ENCODE measurements at places on chromosomes 7 and 10.

DNA sequence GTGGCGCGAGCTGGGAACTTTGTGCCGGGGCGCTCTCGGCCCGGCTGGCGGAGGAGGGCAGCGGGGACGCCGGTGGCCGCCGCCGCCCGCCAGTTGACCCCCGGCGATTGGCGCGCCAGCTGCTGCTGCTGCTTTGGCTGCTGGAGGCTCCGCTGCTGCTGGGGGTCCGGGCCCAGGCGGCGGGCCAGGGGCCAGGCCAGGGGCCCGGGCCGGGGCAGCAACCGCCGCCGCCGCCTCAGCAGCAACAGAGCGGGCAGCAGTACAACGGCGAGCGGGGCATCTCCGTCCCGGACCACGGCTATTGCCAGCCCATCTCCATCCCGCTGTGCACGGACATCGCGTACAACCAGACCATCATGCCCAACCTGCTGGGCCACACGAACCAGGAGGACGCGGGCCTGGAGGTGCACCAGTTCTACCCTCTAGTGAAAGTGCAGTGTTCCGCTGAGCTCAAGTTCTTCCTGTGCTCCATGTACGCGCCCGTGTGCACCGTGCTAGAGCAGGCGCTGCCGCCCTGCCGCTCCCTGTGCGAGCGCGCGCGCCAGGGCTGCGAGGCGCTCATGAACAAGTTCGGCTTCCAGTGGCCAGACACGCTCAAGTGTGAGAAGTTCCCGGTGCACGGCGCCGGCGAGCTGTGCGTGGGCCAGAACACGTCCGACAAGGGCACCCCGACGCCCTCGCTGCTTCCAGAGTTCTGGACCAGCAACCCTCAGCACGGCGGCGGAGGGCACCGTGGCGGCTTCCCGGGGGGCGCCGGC lies 870 bp downstream of the FZD1 start:
- peak; percentile 69 for DNase-seq

GRCh38 chr7:96219378-96220130 lies 102.3 kb downstream of the SLC25A13 start:
- no peak for DNase-seq

- DNase-seq: no peak
These were observed 70.0 kb upstream of the SMIM30 start for GRCh38 chr7:113188396-113188795.

- DNase-seq: no peak
These were observed 1083.6 kb upstream of the PHF14 start for GRCh38 chr7:9890092-9890491.

- peak; percentile 14 for DNase-seq
These were observed 110.7 kb downstream of the RALA start for GRCh38 chr7:39733881-39734632.

DNA sequence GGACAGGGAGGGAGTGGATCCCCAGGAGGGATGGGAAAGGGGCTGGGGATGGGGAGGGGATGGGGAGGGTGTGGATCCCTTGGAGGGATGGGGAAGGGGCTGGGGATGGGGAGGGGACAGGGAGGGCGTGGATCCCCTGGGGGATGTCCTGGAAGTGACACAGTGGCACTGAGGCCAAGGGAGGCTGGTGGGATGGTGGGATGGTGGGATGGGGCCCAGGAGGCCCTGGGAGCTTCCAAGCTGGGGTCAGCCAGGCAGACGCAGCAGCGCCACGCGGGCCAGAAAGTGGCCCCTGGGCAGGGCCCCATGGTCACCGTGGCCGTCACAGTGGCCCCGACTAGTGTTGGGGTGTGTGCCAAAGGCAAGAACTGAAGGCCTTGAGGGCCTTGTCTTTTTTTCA lies 67.8 kb downstream of the INPP5A start:
- DNase-seq: no peak

DNA sequence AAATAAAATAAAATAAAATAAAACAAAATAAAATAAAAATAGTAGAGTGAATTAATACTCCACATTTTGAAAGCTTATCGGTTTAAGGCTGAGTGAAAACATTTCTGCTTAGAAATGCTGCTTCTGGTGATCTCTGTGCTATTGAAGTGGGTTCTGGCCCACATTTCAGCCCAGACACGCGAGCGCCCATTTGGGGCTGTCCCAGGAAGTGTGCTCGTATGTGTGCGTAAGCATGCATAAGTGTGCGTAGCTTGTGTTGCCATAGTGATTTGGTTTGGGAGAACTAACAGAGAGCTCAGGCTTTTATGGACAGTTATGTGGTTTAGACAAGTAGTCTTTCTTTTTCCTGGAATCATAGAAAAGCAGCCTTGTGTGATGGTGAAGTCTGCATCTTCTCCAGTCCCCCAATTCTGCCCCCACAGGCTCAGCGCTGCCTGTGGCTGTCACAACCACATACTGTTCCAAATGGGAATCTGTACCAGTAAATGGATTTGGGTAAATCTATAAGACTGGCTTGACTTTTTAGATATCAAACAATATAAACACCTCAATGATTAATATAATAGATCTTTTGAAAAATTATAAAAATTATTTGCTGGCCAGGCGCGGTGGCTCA lies 29.8 kb upstream of the PURB start:
- DNase-seq: peak; percentile 47

All from hematopoietic multipotent progenitor cell (in vitro differentiated cells).